ENCODE measurements at places on chromosomes 1 and 21.

- peak; percentile 39 for DNase-seq
These were observed 136.6 kb upstream of the VANGL1 start for GRCh38 chr1:115505148-115505571.

DNA sequence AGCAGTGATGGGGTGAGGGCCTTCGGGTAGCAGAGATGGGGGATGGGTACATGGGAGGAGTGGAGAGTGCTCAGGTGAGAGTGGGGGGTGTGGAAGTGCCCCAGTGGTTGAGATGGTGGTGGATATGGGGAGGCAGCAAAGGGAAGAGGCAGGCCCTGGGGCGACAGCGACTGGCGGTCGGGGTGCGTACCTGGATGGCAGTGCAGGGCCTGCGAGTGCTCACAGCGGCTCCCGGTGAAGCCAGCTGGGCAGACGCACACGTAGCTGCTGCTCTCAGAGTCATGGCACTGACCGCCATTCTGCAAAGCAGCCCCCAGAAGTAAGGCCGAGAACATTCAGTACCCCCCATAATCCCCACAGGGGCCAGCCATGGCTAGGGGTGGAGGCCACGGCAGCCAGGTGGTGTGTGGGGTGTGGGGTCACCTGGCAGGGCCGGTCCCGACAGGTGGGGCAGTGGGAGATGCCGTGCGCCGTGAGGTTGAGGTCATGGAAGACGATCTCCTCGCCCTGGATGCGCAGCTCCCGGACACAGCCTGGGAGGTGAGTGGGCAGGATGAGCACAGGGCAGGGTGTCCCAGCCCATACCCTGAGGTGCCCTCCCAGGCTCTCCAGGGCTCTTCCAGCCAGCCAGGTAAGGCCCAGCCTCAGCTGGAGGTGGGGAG, 18.9 kb downstream of the LDLRAD2 start:
- peak; percentile 18 for DNase-seq

DNA sequence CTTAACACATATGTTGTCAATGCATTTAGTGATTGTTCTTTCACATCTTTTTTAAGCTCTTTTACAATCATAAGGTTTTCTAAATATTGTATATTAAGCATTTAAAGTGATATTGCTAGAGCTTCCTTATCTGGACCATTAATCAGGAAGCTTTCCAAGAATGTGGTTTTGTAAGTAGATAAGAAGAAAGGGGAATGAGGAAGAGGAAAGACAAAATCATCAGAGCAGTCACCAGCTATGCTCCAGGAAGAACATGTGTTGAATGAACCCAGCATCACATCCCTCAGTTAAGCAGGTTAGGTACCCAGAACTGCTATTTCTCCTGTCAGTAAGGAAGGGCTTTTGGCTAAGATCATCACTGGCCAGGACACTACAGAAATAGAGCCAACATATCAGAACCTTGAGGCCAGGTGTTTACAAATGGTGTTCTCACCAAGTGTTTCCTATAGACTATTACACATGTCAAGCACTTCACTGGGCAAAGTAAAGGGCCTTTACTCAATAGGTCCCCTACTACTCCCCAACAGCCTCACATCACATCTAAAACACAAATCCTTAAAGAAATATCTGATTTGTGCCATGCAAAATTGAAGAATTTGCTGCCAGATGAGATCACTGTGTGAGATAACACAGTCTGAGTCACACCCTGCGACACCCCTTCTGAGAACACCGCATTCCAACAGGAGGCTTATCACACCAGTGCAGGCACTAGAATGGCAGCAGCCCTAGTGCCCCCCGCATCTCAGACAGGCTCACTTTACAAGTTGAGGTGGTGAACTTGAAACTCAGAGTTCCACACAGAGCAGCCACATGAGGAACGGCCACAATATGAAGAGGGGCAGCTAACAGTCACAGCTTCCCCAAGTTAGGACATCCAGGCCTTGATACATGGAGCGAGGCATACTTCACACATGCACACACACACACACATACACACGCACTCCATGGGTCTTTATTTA, 1.8 kb upstream of the SPRR2A start:
- no peak for DNase-seq

- DNase-seq: no peak
These were observed 47.9 kb upstream of the DYNLT5 start for GRCh38 chr1:66704177-66704875.

DNA sequence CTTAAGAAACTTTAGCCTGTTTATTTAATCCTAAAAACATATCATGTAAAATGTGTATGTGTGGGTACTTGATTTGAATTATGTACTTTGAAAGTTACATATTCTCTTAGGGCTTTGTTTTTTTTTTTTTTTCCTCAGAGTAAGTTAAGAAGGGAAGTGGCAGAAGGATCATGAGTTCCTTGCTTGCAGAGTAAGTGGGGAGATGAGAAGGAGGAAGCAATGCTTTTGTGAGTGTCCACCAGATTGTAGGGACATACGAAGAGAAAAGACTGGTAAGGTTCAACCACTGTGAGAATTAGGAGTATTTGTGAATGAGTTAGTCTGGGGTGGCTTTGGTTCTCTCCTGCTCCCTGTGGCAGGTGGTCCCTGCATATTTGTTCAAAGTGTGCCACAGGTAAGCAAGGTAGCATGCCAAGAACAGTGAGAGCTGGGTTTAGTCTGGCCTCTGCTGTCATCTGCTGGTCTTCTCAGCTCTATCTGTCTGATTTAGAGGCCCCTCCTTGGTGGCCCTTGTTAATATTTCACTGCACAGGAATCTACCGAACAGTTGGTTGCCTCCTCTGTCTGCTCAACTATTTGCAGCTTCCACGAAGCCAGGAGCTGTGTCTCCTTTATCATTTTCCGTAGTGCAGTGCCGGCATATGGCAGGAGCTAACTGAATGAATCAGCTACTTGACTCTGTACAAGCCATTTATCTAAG, 9.5 kb downstream of the DNM3 start:
- DNase-seq: no peak
